G401 (cell line): ENCODE measurements at places on chromosomes 2 and 18. TPM values are rescaled to one million over a fixed set of nuclear protein-coding genes. Genes with fewer than 3 reads are reported as not detected.

Gene CD302
- total RNA-seq, result not detected in 2 replicates

Gene STK25
- total RNA-seq, result 299 and 330 TPM in 2 replicates

Gene ST6GAL2
- total RNA-seq, result not detected in 2 replicates

Gene RIT2
- total RNA-seq, result not detected in 2 replicates

Gene DSG4
- total RNA-seq, result not detected in 2 replicates

Gene DOK6
- total RNA-seq, result 0.06 and 0.10 TPM in 2 replicates

Gene LAMA1
- total RNA-seq, result 0.03 and 0.31 TPM in 2 replicates
